ENCODE measurements at places on chromosomes 4 and X. TPM values are rescaled to one million over a fixed set of nuclear protein-coding genes. Genes with fewer than 3 reads are reported as not detected.

The BST1 gene
- 3.7 TPM for polyA plus RNA-seq

DNA sequence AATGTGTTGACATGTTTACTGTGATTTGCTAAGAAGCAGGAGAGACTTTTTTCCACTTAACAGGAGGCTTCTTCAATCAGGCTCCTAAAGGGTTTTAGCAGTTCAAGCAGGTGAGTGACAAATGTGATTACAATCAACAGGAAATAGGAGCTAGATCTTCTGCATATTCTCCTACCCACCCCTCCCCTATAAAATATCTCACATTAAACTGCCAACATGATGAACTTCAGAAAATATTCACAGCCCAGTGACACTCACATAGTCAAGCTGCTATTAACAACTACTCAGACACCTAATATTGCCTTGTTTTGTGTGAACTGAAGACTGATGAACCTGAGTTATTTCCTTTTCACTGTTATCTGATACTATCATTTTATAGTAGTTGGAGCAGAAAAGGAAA is 55.9 kb upstream of the ANTXR2 start:
- no peak for DNase-seq

DNA sequence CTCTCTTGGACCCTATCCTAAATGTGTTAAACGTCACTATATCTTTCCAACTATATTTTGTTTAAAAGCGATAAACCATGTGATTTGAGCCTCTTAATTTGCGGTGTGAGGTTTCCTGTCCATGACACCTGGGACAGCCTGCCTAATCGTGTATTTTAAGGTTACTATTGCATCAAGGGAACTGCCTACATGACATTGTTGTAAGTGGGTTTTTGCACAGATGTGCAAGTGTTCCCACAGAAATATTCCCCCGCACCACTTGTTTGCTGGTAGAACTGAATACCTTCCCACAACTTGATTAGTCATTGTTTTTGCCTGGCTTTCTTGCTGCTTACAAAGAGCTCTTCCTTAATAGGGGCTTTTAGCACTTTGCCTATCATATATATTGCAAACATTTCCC is 5.1 kb upstream of the FAM184B start:
- DNase-seq = no peak

- DNase-seq = no peak
These were observed 15.0 kb downstream of the CLDN2 start for GRCh38 chrX:106935175-106935574.

DNA sequence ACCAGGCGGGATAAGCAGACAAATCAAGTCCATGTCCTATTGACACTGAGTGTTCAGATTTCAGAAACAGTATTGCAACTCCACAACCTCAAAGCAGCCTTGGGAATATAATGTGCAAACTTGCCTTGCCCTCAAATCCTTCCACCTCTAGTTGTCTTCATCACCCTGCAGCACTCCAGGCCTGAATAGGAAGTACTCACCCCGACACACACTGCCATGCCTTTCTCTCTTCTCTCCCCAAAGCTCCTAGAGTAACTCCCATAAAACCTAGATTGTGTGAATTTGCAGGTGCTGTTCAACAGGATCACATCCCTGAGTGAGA is 19.6 kb downstream of the ACSL1 start:
- no peak for DNase-seq

Data from hepatocyte (in vitro differentiated cells).